ENCODE measurements at places on chromosomes 5 and 9. TPM values are rescaled to one million over a fixed set of nuclear protein-coding genes. Genes with fewer than 3 reads are reported as not detected.

DNA sequence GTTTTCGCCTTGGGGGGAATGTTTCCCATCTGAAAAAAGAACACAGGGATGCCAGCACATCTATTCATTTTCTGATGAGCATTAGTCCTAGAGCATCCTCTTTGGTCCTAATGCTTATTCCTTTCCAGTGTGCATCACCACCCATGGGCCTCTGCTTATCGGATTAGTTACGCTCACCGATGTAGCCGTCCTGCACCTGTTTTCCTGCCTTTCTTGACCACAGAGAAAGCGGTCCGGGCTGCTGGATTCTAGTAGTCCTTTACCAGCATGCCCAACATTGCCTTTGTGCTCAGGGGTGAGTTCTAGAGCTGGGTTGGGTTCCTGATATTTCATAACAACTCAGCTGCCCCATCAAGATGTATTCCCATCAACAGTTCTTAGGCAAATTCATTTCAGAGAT lies 2084.5 kb upstream of the C9orf72 start:
- no peak overlapping the region for H3K27ac ChIP-seq
- DNase-seq, result no peak
- H3K4me3 ChIP-seq, result no peak overlapping the region
- H3K36me3 ChIP-seq, result no peaks in the 10 kb centered on the region

The MAML1 gene
- 38.8 TPM for total RNA-seq

The RASEF gene
- not detected for total RNA-seq

- H3K36me3 ChIP-seq, result peaks cover 43% of the 10 kb centered on the region
- peak overlapping the region; percentile 7 for H3K4me3 ChIP-seq
- H3K27ac ChIP-seq, result peak overlapping the region; percentile 12
Observed at GRCh38 chr5:10591159-10591558, 27.3 kb downstream of the ANKRD33B start.

- peaks cover 69% of the 10 kb centered on the region for H3K36me3 ChIP-seq
- DNase-seq, result no peak
- H3K4me1 ChIP-seq, result peaks cover 42% of the 10 kb centered on the region
- H3K27me3 ChIP-seq, result no peaks in the 10 kb centered on the region
- H3K27ac ChIP-seq, result peak overlapping the region; percentile 53
Observed at GRCh38 chr5:32272746-32273145, 40.0 kb downstream of the MTMR12 start.

The NAIF1 gene
- 11.1 TPM for total RNA-seq

- H3K27me3 ChIP-seq, result no peaks in the 10 kb centered on the region
- H3K4me3 ChIP-seq, result no peak overlapping the region
- H3K36me3 ChIP-seq, result peaks cover 5% of the 10 kb centered on the region
- H3K27ac ChIP-seq, result no peak overlapping the region
Observed at GRCh38 chr9:123493627-123494026, 137.6 kb downstream of the CRB2 start.

The FGF10 gene
- not detected for total RNA-seq

The FBN2 gene
- not detected for total RNA-seq

The HMCN2 gene
- not detected for total RNA-seq

- no peaks in the 10 kb centered on the region for H3K27me3 ChIP-seq
- no peaks in the 10 kb centered on the region for H3K36me3 ChIP-seq
- H3K4me3 ChIP-seq, result no peak overlapping the region
Observed at GRCh38 chr9:94157050-94157801, 73.0 kb downstream of the PTPDC1 start.

DNA sequence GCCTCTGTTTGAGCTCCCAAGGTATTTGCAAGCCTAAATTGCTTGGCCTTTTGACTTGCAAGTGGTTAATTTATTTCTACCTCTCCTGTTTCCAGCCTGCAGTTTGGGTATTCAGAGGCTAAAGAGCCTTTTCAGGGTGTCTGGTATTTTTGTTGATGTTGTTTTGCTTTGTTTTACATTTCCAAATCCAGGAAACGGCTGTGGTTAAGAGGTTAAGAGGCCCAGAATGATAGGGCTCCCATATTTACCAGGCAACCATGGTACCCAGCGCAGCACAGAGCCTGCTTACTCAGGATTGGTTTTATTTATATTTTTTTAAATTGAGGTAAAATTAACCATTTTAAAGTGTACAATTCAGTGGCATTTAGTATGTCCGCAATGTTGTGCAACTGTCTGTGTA lies 92.1 kb downstream of the PDZD2 start:
- H3K27ac ChIP-seq, result no peak overlapping the region
- H3K4me1 ChIP-seq, result no peaks in the 10 kb centered on the region
- H3K4me3 ChIP-seq, result no peak overlapping the region
- no peaks in the 10 kb centered on the region for H3K36me3 ChIP-seq
- DNase-seq, result no peak

- H3K27me3 ChIP-seq, result peaks cover 2% of the 10 kb centered on the region
- peak overlapping the region; percentile 86 for H3K4me3 ChIP-seq
- no peak for DNase-seq
- peak overlapping the region; percentile 84 for H3K27ac ChIP-seq
Observed at GRCh38 chr9:136992819-136993369, 672 bp downstream of the PAXX start.

DNA sequence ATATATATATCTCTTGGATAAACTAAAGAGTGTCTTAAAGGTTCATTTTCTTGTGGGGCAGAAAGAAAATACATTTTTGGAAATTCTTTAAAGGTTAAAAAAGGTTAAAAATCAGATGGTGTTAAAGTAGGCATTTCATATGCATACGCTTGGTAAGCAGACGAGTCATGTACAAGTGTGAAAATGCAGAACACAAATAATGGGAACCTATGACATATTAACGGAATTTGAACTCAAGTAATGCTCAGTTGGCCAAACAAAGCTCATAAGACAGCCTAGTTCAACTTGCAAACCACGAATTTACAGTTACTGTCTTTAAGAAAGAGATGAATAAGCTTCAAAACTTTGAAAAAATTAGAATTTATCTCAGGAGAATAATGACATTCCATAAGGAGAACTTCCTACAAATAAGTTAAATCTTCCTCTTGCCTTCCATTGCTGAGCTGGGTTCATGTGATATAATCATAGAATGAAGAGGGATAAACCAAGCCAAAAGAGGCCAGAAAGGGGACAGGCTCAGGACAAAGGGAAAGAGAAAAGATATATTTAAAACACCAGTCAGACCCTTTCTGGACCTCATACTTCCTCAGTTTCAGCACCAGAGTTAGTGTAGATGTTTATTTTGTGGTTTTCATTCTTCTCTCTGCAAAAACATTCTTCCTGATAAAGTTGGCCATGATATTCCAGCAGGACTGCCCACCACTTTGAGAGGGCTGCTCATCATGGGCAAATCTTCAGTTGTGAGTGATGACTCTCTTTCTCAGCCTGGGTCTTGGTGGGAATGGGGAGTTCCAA lies 256.7 kb upstream of the CD180 start:
- no peaks in the 10 kb centered on the region for H3K4me1 ChIP-seq
- DNase-seq, result no peak
- peaks cover 5% of the 10 kb centered on the region for H3K27me3 ChIP-seq

The LCN15 gene
- not detected for total RNA-seq

GRCh38 chr5:5932824-5933223 lies 445.5 kb downstream of the MED10 start:
- H3K27ac ChIP-seq, result no peak overlapping the region
- H3K4me1 ChIP-seq, result no peaks in the 10 kb centered on the region
- H3K36me3 ChIP-seq, result no peaks in the 10 kb centered on the region
- H3K4me3 ChIP-seq, result no peak overlapping the region

The INVS gene
- 34.0 TPM for total RNA-seq

DNA sequence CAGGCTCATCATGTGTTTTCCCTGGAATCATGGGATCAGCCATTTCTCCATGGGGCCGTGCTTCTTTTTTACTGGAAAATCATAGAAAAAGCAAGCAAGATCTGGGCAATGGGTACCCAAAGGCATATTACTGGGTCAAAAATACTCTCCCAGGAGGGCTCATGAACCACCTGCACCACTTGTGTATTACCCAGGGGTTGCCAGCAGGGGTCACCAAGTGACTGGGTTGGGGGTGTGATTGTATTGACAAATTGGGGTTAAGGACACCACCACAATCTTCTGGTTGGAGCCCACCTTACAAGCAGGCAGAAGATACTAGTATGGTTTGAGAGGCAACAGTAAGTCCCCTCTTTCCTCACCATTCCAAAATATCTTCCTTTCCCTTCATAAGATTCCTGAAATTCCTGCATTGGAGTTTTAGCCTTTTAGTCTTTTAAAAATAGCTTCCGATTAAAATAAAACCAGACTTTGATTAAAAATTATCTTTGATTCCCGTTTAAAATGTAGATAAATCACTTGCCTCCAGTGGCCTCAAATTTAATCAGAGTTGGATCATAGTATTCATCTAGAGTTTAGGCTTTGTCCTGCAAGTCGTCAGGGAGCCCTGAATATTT lies 603.3 kb downstream of the KIF4B start:
- H3K27me3 ChIP-seq, result peaks cover 9% of the 10 kb centered on the region
- H3K4me3 ChIP-seq, result no peak overlapping the region
- DNase-seq, result no peak

- no peaks in the 10 kb centered on the region for H3K36me3 ChIP-seq
- no peaks in the 10 kb centered on the region for H3K4me1 ChIP-seq
- no peak overlapping the region for H3K27ac ChIP-seq
- no peak overlapping the region for H3K4me3 ChIP-seq
- H3K27me3 ChIP-seq, result no peaks in the 10 kb centered on the region
Observed at GRCh38 chr9:108621991-108622855, 233.6 kb downstream of the ACTL7B start.
